ENCODE measurements at places on chromosomes 7 and 10.

GRCh38 chr7:3042861-3043489, 692 bp downstream of the CARD11 start:
- peak; percentile 66 for DNase-seq

DNA sequence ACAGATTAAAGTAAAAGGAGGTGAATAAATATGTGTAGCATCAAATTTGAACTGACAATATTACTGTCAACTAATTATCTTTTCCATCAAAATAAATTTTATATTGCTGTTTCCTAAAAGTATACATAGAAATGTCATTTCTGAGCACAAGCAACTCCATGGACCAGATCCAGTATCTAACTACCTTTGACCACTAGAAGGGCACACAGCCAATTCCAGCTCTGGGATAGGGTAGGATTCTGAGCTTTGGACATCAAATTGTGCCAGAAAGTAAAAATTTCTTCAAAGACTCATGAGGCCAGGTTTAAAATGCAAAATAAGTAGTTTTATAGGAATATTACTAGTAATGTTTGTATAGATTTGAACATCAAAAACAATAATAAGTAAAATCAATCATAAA, 29.7 kb downstream of the AKR1C3 start:
- DNase-seq: no peak

DNA sequence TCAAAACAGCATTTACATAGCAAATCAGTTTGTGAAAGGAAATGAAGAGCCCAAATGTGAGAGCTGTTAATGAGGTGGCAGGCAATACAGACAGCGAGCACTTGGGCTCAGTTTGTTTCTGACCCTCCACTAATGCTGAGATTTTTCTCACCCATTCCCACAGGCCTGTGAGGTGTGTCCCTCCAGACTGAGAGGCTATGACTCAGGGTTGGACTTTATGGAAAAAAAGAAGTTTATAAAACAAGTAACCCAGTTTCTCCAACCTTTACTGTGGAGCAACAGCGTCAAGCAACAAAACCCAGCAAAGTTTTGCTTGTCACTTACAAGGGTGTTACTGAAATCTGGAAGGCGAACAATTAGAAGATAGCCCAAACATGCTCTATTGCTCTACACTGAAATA, 4.9 kb upstream of the FEZF1 start:
- no peak for DNase-seq

GRCh38 chr10:49173853-49174252, 14.3 kb downstream of the TMEM273 start:
- no peak for DNase-seq

- DNase-seq: no peak
These were observed 15.1 kb upstream of the ELN start for GRCh38 chr7:74012842-74013249.

Data from central memory CD4-positive, alpha-beta T cell (primary cell).